ENCODE measurements at places on chromosomes 1 and 21.

DNA sequence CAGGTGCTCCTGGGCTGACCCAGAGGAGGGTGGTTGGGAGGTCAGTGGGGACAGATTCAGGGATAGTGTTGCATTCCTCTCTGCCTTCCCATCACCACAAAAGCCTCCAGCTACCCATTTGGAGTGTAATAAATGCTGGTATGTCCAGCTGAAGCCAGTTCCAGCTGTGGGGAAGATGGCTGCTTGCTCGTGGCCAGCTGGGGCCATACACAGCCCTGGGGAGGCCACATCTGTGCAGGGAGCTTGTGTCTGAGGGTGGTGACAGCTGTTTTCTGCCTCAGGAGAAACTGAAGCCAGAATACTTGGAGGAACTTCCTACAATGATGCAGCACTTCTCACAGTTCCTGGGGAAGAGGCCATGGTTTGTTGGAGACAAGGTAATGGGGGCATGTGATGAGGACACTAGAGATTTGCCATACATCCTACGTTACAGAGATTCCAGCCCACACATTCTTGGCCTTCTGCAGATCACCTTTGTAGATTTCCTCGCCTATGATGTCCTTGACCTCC lies 2.7 kb downstream of the GSTM4 start:
- DNase-seq = no peak

DNA sequence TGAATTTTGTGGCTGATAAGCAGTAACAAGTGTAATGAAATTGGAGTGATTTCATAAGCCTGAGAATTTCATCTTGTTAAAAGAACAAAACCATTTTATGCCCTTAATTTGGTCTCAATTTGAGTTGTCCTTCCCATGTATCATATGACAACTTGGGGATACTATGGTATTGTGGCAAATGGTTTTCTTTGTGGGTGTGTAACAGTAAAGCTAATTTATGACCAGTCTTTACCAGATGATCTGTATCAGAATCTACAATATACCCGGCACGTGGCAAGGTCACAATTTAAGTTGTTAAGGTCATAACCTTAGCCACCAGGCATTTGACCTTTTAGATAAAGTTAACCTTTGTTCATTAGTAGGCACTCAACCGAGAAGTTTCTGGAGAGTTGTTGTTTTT lies 9.1 kb downstream of the NFIA start:
- no peak for DNase-seq

- DNase-seq = no peak
These were observed 95.3 kb upstream of the GADD45A start for GRCh38 chr1:67589519-67590233.

- no peak for DNase-seq
These were observed 70.0 kb downstream of the SCCPDH start for GRCh38 chr1:246794048-246794827.

DNA sequence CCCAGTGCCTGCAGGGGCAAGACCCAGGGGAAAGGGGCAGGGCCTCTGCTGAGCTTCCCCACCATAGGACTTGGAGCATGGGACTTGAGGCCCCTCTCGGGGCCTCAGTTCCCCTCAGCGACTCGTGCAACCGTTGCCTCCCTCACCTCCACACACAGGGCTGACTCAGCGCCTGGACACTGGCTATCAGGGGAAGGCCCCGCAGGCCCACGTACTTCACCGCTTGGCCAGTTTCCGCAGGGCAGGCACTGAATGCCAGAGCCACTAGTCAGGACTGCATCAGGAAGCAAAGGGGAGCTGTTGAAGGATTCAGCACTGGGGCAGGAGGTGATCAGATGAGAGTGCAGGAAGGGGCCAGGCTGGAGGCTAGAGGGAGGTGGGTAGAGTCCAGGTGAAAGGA lies 15.5 kb upstream of the FAM131C start:
- DNase-seq = no peak

GRCh38 chr1:58084266-58084665 lies 462.3 kb downstream of the OMA1 start:
- no peak for DNase-seq
